Activated T-helper 17 cell treated with anti-CD3 and anti-CD28 coated beads, Interleukin-2, amount 50 U/mL, for 72 hours (primary cell): ENCODE measurements at places on chromosomes 2 and 18.

DNA sequence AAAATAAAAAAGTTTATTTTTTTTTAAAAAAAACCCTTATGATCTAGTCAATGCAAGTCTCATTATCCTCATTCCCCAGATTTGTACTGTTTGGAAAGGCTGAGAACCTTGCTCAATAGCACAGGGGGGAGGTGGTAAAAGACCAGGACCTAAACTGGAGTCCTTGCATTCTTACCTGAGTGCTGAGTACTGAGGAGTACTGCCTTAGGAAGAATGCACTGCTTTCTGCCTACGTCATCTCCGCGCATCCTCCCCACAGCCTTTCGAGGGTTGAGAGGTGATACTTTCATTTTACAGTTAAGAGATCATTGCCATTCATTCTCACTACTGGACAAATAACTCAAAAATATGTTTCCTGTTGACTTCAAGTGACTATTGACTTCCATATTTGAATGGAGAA, 73.8 kb downstream of the MAP3K20 start:
- ATAC-seq = peak; percentile 71

DNA sequence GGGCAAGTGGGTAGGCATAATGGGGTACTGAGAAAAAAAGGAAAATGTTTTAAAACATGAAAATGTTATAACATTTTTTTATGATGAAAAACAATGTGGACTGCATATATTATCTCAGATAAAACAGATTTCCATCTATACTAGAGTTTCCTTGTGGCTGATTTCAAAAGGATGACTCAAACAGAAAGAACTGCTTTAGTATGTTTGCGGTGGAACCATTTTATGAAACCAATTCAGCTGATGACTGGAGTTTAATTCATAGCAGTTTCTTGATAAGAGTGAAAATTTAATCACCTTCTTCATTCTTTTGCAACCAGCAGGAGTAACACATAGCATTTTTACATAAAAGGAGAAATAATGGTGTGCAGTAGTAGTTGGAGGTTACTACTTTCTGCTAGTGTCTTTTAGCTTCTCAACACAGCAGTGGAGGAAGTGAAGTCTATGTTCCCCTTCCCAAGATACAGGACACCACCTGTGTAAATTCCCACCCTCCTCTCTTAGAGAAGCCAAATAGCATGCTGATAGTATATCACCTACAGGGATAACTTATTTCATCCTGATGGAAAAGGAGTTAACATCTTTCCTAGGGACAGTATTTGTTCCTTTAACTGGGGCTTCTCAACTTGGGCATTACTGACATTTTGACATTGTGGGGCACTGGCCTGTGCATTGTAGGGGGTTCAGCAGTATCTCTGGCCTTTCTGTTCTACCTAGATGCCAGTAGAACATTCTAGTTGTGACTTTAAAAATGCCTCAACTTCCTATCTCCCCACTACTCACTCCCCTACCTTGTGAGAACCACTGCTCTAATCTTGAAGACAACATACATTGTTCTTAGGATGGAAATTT, 29.9 kb downstream of the PELI1 start:
- ATAC-seq = peak; percentile 85

DNA sequence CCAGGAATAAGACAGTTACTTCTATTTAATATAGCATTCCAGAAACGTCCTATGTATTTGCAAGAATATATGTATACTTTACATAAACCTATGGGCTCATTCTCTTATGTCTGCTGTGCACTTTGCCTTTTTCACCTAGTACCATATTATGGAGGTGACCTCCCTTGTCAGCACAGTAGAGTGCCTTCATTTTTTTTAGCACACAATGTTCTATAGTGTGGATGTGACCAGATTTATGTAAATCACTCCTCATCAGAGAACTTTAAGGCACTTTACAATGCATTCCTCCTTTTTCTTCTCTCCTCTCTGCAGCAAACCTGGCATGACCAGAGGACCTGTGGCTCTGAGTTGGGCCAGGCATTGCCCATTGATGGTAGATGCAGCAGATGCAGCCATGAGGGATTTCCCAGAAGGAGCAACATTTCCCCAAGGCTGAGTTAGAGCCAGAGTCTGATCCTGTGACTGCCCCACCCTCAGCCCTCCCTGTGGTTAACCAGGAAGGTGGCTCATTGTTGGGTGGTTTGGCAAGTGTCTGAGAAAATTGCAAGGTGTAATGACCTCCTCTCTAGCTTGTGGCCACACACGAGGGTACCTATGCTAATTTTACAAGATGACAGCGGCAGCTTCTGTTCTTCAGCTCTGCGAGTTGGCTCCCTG, 76.5 kb upstream of the DLX2 start:
- ATAC-seq = peak; percentile 86

GRCh38 chr18:3081584-3081991, 68.6 kb upstream of the LPIN2 start:
- no peak for ATAC-seq

GRCh38 chr2:12457831-12458230, 258.9 kb upstream of the TRIB2 start:
- no peak for ATAC-seq

- ATAC-seq = no peak
Observed at GRCh38 chr2:77325395-77325794, 196.8 kb downstream of the LRRTM4 start.
